ENCODE measurements at places on chromosomes 3 and 15.

- peak; percentile 87 for DNase-seq
These were observed 3.1 kb upstream of the ACKR4 start for GRCh38 chr3:132593947-132594323.

DNA sequence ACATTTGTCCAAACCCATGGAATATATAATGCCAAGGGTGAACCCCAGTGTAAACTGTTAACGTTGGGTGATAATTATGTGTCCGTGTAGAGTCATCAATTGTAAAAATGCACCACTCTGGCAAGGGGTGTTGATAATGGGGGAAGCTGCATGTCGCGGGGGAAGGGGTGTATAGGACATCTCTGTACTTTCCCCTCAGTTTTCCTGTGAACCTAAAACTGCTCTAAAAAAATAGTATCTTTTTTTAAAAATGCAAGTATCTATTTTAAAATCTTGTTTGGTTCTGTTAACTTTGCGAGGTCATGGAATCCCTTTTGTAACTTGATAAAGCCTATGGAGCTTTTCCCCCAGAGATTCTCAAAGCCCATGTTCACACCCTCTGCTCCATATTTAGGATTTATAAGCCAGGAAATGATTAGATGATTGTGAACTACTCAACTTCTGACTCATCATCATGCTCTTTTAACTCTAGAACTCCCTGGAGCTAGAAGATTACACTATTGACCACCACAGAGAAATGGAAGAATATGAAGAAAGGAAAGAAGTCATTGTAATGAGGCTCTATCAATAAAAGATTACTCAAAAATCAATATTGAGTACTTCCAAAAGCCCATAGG lies 56.1 kb upstream of the C3orf49 start:
- peak; percentile 89 for DNase-seq

- DNase-seq, result no peak
These were observed 114.8 kb downstream of the FRMD4B start for GRCh38 chr3:69271098-69271497.

- peak; percentile 61 for DNase-seq
These were observed 45.1 kb downstream of the APH1B start for GRCh38 chr15:63322541-63322940.

GRCh38 chr15:59251001-59251845 lies 44.6 kb downstream of the LDHAL6B start:
- DNase-seq, result no peak

DNA sequence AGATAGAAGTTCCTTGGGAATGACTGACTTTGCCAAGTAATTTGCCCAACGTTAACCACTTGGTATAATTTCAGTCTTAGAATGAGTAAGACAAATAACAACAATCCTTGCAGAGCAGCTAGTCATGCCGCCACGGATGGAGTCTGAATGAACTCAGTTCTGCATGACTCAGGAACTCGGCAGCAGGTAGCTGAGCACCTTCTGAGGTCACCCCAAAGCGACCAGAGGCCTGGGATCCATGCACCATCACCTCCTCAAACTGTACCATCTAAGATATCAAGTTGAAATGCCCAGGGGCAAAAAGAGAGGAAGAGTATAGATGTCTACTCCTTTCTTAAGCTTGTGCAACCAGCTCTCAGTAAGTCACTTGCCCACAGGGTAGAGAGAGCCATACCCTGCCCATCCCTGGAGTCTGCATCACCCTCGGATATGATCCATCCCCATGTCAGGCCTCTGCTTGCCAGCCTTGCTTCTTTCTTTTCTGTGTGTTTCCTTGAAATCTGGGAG lies 8.5 kb upstream of the CDCP1 start:
- DNase-seq, result peak; percentile 50

DNA sequence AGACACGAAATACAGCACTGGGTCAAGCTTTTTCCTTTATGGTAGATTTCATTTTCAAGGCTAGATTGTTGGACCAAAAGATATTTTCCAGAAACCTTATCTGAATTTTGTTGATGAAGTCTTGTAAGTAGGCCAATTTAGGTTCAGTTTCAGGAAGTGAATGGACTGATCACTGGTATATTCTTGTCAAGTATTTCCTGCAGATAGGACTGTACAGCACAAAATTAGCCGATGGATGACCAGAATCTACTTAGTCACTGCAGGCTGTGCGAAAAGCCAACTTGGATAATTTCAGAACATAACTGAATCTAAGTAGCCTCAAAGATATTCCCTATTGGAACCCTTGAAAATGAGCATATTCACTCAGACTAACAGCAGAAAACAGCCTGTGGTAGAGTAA lies 206.5 kb downstream of the NR1D2 start:
- no peak for DNase-seq

DNA sequence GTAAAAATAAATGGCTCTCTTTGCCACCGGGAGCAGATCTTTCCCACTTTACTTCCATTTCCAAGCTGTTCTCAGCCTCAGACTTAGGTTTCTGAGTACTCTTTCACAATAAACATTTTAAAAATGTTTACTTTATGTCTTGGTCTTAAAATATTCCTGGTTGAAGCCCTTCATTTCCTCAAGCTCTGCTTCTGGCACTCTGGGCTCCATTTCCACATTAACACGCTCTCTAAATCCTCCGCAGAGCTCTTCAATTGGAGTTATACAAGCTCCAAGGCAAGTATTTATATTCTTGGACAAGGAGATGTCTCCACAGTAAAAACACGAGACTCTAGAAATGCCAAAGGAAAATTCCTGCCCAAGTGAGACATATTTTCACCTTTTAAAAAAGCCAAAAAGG lies 169.3 kb downstream of the GREM1 start:
- DNase-seq, result no peak

GRCh38 chr3:37457378-37458065 lies 283.1 kb upstream of the LRRFIP2 start:
- DNase-seq, result no peak

- no peak for DNase-seq
These were observed 499.0 kb upstream of the SEMA6D start for GRCh38 chr15:47218295-47218694.

DNA sequence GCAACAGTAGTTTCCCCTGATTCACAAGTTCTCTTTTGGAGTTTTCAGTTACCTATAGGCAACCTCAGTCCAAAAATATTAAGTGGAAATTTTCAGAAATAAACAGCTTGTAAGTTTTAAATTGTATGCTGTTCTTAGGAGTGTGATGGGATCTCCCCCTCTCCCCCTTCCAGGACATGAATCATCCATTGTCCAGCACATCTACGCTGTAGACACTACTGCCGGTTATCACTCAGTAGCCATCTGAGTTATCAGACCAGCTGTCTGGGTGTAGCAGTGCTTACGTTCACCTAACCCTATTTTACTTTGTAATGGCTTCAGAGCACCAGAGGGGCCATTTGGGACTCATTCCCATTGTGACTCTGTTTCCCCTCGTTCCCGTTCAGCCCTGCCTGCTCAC lies 96.7 kb upstream of the PLXNA1 start:
- no peak for DNase-seq

DNA sequence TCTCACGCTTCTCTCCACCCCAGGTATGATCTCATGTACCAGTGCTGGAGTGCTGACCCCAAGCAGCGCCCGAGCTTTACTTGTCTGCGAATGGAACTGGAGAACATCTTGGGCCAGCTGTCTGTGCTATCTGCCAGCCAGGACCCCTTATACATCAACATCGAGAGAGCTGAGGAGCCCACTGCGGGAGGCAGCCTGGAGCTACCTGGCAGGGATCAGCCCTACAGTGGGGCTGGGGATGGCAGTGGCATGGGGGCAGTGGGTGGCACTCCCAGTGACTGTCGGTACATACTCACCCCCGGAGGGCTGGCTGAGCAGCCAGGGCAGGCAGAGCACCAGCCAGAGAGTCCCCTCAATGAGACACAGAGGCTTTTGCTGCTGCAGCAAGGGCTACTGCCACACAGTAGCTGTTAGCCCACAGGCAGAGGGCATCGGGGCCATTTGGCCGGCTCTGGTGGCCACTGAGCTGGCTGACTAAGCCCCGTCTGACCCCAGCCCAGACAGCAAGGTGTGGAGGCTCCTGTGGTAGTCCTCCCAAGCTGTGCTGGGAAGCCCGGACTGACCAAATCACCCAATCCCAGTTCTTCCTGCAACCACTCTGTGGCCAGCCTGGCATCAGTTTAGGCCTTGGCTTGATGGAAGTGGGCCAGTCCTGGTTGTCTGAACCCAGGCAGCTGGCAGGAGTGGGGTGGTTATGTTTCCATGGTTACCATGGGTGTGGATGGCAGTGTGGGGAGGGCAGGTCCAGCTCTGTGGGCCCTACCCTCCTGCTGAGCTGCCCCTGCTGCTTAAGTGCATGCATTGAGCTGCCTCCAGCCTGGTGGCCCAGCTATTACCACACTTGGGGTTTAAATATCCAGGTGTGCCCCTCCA lies 19.1 kb downstream of the TYRO3 start:
- no peak for DNase-seq

GRCh38 chr3:140832883-140833282 lies 108.8 kb upstream of the SLC25A36 start:
- no peak for DNase-seq

DNA sequence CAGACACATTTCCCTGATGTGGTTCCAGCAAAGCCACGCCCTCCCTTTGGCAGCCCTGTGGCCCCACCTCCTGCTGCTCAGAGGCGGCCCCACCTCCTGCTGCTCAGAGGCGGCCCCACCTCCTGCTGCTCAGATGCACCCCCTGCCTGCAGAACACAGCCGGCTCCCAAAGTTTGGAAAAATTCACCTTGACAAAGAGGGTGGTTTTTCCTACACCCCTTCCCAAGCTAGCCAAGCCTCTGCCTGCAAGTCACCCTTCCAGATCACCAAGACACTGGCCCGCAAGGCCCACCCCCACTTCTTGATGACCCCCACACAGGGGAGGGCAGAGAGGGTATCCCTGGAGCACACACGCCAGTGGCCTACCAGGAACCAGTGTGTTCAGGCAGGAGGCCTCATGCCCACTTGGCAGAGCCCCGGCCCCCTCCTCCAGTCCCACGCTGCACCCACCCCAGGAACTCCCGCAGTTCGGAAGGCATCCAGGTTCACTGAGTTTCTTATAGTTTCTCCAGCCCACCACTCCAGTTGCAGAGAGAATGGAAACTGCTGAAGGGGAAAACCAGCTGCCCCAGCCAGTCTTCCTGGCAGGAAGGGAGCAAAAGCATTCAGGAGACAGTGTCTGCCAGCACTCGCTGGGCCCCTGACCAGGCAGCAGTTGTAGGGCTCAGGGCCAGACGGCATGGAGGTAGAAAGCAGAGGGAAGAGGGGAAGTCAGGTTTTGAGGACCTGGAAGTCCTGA lies 2.3 kb upstream of the HAPLN3 start:
- DNase-seq, result peak; percentile 81

DNA sequence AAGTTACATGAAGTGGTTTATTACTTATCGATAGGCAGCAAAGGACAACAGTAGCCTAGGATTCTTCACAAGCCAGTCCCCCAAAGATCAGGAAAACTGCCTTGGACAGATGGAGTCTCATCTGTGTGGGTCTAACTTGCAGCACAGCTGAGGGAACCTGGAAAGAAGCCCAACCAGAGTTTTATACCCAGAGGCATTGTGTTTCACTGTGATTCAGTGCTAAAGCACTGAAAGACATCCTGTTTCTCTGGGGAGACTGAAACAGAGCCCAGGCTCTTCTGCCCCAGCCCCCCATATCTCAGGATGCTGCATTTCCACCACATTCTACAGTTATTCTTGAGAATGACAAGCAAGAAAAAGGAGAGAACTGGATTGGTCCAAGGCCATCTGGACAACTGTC lies 48.2 kb upstream of the PYDC2 start:
- DNase-seq, result peak; percentile 95

GRCh38 chr3:4994144-4994730 lies 15.0 kb downstream of the BHLHE40 start:
- peak; percentile 62 for DNase-seq

DNA sequence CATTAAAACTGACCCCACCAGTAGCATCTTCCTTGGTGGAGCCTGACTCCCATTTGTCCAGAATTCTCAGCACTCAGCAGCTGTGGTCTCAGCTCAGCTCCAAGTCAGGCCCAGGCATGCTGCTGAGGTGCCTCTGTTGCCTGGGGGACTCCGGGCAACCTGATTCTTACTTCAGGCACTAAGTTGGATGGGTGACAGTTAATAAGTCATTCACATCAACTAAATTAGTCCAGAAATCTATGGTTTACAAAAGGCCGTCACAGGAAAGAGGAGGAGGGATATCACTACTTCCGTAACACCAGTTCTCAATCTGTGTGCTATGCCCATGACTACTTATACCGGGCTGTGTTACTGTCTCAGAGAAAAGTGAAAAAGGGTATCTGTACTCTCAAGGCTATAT lies 310.2 kb downstream of the SATB1 start:
- DNase-seq, result no peak

DNA sequence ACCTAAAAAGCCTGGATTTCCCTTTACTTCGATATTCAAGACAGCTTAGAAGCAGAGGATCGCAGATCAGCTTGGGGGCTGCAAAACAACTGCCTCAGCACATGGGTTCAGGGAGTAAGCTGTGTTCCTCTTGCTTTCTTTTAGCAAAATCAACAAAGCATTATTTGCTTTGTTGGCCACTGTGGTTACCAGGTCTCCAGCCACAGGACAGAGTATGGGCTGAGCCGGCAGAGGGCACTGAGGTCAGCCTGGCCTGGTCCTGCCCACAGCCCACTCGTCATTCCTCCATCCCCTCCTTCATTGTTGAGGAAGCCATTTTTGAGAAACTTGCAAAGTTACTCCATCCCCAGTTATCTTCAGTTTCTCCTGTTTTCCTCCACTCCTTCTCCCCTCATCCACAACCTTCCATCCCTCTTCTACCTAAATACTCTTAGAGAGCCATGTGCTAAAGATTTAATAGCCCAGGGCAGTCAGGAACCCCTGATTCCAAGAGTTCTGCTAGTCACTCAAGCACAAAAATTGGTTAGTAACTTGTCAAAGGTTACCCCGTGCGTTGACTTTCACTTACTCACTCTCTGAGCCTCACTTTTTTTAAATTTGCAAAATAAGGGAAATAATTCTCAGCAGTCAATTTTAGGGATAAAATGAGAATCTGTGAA lies 60.0 kb upstream of the HES1 start:
- no peak for DNase-seq

DNA sequence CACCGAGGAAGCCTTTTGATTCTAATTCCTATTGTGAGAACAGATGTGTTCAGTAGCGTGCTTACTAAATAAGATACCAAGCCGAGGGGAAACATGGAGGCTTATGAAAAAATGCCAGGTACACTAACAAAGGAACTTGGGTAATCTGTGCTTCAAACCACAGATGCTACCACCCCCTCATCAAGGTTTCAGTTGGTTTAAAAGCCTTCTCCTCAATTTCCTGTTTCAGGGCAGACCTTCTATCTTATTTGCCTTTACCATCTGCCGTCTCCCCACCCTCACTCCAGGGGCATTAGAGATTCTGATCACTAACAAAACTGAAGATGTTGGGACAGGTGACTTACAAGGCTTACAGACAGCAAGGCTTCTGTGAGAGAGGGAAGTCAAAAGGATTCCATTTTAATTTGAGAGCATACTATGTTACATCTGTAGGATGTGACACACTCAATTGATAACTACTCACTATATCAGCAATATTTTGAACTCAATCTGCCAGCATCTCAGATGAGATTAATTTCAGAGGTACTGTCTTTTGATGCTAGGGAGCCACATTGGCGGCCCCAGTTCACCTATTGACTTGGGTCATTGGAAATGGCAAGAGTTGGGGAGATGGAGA lies 60.6 kb upstream of the PLCL2 start:
- DNase-seq, result no peak
